ENCODE measurements at places on chromosomes 16 and 17.

DNA sequence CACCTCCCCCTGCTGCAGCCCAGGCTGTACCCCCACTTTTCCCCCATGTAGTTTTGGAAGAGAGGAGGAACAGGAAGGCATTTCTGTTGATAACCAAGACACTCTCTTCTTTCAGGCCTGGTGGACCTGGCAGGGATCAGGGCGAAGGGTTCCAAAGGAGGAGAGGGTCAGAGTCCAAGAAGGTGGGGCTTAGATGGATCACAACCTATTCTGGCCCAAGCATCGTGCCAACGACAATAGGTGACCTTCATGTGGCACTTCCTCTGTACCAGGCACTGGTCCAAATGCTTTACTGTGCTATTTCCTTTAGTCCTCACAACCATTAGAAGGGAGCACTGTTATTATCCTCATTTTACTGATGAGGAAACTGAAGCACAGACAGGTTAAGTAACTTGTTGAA is 84.3 kb downstream of the TMEM132E start:
- no peak for DNase-seq

DNA sequence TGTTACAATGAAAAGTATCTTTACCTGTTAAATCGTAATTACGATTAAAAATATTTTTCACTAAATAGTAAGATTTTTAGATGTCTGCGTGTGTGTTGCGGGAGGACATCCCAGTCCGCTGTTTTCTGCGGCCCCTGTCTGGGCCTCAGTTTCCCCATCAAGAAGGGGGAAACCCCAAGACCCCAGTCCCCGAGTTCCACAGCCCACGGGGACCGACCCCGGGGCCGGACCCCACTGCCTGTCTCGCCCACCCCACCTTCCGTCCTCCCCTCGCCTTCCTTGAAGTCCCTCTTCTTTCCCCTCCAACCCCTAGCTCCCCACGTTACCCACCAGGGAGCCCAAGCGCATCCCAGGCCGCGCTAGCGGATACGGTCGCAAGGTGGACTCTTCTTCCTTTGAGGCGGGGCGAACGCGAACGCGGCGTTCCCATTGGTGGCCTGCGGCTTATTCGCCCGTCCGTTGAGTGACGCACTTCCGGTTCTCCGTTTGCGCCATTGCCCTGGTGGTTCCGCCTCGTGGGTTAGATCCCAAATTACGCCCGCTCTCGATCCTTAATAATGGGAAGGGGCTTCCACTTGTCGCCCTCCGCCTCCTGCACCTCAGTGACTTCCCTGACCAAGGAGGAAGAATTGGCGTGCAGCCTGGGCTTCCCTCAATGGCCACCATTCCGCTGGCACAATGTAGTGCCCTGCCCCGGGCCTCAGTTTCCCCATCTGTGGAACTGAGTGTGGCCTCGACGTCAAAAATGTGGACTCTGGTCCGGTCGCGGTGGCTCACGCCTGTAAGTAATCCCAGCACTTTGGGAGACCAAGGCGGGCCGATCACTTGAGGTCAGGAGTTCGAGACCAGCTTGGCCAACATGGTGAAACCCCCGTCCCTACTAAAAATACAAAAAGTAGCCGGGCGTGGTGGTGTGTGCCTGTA is at the start of gene NSMCE1:
TSS of gene NSMCE1 (minus strand) at position 397 of the 924 bp plus-strand sequence. CDS start 11,202 bp downstream, outside the sequence.
- DNase-seq: peak; percentile 97

DNA sequence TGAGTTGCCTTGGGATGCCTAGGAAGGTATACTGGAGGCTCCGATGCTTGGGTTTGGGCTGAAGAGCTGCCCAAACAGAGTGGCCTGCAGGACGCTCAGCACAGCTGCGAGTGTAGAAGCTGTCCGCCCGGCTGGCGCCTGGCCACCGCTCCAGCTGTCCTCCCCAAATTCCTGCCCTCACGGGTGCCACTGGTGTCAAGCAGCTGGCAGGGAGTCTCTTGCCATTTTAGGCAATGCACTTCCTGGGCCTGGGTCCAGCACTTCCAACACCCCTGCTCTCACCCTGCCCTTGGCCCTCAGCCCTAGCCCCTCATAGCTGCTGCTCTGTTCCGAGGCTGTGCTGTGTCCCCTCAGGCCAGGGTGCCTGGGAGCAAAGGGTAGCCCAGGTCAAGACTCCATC is 5.2 kb upstream of the PKMYT1 start:
- no peak for DNase-seq

GRCh38 chr16:84752600-84752999 is 52.8 kb downstream of the USP10 start:
- DNase-seq: no peak

DNA sequence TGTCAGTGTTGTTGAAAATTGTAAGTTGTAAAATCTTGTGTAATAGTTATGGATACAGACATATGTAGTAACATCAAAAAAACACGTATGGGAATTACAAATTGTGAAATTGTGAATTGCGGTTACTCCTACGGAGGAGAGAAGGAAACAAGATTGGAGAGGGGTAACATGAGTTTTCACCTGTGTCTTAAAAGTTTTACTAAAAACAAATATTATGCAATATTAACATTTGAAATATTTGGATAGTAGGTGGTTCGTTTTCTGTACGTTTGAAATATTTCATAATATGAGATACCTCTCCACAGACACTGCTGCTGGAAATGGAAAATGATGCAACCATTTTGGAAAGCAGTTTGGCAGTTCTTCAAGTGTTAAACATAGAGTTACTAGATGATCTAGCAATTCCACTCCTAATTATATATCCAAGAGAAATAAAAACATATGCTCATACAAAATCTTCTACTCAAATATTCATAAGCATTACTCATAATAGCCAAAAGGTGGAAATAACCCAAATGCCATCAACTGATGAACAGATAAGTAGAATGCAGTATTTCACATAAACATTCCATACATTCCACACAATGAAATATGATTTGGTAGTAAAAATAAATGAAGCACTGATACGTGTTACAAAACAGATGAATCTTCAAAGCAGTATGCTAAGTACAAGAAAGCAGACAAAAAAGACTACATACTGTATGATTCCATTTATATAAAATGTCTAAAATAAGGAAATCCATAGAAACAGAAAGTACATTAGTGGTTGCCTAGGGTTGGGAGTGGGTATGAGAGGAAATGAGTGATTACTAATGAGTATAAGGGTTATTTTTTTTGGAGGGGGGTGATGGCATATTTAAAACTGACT is 40.7 kb upstream of the ABCA10 start:
- DNase-seq: no peak

- no peak for DNase-seq
These were observed 2.2 kb downstream of the TMEM235 start for GRCh38 chr17:78233678-78234077.

DNA sequence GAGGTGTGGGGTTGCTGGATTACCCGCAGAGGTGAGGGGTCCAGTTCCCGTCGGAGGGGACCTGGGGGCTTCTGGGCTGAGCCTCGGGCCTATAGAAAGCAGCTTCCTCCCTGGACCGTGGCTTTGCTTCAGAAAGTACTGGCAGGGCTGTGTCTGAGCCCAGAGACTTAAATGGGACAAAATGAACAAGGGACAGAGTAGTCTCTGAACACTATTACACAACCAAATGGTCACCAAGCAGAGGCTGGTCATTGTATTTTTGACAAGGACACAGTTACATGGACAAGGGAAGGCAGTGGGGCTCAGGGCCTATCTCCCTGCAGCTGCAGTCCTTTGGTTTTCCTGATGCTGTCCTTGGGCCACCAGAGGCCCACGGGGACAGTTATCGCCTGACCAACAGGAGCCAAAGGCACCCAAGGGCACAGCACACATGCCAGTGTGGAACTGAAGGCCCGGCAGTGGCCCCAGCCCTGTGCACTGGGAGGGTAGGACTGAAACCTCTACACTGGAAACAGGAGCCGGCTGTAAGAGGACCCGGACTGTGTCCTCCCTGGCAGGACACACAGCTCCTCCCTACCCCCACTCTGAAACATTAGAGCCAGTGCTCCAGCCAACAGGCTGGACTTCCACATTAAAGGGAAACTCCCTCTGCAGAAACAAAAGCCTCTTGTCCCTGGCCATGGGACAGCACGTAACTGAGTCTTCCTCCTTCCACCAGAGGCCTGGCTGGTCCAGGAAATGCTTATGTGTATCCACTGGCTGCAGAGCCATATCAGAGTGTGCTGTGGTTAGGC is 26.0 kb upstream of the ERN1 start:
- DNase-seq: peak; percentile 49

- peak; percentile 2 for DNase-seq
These were observed 62.4 kb downstream of the CDH11 start for GRCh38 chr16:65059406-65059980.

- DNase-seq: no peak
These were observed 30.5 kb downstream of the TMEM238L start for GRCh38 chr17:10773391-10773790.

DNA sequence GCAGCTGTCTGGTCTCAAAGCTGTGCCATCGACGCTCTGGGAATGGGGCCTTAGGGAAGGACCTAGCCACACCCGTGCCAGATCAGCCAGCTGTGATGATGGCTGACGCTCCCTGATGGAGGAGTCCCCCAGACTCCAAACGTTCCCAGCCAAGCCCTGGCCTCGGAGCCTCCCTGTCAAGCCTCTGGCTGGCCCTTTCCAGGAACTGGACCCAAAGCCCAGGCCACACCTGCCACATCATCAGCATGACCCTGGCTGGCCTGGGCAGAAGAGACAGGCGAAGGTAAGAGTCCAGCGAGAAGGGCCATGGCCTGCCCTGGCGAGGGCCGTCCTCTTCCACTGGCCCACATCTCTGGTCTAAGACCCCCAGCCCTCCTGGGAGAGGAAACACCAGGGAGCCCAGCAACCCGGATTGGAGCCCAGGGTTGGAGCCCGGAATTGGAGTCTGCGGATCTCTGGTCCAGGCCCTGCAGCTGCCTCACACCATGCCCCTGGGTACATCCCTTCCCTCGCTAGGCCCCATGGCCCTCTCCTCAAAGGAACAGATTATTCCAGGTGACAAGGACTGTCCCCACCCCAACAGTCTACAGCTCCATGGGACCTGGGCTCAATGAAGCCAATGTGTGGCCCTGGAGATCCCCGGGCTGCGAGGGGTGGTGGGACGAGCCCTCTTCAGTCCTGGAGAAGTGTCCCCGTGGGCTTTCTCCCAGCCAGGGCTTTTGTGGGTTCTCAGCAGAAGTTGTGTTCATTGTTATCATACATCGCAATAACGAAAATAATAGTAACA is 105.1 kb upstream of the TNRC6C start:
- DNase-seq: no peak

DNA sequence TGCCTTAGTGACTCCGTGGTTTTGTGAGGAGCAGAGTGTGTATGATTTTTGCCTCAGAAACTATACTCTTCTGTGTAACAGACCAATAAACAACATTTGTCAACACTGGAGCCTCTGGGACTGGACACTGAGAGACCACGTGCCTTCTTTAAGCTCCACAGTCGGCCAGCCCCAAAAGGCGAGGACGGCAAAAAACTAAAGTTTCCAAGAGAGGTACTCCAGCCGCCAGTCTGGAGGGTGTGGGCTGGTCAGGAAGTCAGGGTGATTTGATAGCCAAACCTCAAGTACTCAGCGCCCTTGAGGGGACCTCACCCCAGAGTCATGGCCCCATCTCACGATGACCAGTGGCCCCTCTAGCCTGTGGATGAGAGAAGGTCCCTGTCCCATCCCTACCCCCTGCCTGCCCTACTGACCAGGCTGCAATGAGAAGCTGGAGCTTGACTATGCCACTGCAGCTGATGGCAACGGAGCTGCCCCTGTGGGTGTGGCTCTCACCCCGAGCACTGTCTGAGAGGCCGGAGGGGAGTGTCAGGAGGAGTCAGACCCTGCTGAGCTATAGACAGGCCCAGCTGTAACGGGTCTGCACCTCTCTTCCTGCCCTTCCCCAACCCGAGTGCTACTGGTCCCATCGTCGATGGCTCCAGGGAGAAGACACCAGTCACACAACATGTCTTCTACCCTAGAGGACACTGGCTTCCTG is 19.8 kb downstream of the MNT start:
- no peak for DNase-seq

DNA sequence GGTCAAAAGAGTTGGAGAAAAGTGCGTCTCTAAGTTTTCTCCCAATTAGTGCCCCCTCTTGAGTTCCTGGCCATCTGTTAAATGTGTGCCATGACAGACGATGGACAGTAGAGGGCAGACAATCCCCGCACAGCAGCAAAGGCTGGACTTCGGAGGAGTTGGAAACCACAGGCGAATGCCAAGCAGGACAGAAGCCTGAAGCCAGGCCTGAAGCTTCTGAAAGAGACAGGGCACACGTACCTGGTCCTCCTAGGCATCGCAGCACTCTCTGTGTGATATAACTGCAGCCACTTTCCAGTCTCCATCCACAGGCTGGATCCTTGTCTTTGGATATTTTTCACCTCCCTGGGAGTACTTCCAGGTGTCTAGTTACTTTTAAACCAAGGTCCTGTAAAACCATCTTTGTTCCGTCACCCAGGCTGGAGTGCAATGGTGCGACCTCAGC is 14.5 kb downstream of the C17orf100 start:
- peak; percentile 66 for DNase-seq

GRCh38 chr16:9034056-9034455 is 57.4 kb upstream of the HAPSTR1 start:
- DNase-seq: no peak

GRCh38 chr17:37485938-37486570 is 3.6 kb upstream of the DUSP14 start:
- no peak for DNase-seq

- DNase-seq: no peak
These were observed 4.6 kb upstream of the EMP2 start for GRCh38 chr16:10584981-10585438.

DNA sequence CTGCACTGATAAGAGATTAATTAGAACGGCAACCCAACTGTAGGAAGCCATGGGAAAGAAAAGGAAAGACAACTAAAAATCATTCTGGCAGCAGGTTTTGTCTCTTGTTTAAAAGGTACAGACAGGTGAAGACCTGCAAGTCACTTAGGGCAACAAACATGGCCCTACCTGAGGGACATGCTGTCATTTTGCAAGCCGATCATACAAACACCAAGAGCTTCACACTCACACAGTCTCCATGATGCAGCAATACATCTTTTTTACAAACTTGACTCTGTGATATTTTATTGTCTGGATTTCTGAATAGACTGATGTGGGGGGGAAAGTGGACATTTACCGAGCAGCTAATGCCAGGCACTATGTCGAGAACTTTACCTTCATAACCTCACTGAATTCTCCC is 101.8 kb downstream of the PARN start:
- no peak for DNase-seq

DNA sequence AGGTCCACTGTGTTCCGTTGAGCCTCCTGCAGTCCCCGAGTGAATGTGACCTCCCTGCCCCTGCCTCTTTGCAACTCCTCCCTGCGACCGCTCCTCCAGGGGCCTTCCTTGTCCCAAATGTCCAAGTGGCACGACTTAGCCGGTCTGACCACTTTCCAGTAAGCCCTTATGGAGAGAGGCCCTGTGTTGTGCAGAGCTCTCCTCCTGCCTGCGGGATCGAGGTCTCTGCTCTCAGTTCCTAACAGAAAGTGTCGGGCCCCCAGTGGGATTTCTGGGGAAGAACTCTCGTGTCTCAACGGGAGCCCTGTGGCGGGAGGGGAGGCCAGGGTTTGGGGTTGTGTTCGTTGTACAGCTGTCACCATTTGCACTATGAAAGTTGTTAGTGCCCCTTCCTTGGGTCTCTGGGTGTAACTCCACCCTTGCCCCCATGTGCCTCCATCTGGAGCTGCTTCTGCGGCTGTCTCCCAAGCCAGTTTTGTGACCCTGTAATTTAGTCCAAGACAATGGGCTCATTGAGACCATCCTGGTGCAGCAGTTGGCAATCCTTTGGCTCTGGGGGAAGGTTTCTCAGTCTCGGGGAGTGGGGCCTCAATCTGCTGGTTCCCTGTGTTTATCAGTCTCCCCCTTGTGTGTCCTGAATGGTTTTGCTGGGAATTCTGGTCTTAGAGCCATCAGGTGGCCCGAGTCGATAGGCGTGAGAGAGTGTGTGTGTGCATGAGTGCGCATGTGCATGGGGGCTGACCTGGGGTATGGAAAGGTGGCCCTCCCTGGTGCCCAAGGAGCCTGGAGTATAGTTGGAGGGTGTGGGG is 234.5 kb downstream of the SEC14L1 start:
- DNase-seq: no peak

Measured in HT-29 (cell line).